ENCODE measurements at places on chromosomes 2 and 18.

GRCh38 chr2:1631292-1632001 is 112.9 kb downstream of the PXDN start:
- DNase-seq: no peak

DNA sequence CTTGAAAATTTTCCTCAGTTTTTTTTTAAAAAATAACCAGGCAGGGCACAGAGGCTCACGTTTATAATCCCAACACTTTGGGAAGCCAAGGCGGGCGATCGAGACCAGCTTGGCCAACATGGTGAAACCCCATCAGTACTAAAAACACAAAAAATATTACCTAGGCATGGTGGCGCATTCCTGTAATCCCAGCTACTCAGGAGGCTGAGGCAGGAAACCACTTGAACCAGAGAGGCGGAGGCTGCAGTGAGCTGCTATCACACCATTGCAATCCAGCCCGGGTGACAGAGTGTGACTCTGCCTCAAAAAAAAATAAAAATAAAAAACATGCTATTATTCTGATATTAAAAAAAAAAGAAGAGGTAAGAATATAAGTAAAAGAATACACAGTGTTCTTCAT is 191.0 kb downstream of the ZEB2 start:
- DNase-seq: no peak

DNA sequence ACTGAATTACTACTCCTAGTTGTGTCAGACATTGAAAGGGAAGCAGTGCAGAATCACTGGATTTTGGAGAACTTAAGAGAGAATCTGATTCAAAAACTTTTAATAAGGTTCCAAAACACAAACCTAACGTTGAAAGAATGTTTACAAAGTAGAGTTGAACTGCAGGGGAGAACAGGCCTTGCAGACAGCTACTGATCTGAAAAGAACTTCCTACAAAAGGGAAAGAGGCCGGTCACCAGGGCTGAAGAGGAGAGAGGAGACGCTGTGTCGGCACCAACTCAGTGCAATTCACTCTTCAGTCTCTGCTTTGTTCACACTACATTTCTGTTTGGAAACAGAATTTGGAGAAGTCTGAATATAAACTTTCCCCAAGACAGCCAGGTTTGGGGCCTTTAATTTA is 124.0 kb downstream of the GAREM1 start:
- no peak for DNase-seq

DNA sequence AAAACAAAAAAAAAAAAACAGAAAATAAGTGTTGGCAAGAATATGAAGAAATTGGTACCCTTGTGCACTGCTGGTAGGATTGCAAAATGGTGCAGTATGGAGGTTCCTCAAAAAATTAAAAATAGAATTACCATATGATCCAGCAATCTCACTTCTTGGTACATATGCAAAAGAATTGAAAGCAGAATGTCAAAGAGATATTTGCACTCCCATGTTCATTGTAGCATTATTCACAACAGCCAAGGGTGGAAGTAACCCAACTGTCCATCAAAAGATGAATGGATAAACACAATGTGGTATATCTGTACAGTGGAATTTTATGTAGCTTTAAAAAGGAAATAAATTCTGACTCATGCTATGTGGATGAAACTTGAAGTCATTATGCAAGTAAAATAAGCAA is 72.8 kb upstream of the POU3F3 start:
- DNase-seq: no peak

DNA sequence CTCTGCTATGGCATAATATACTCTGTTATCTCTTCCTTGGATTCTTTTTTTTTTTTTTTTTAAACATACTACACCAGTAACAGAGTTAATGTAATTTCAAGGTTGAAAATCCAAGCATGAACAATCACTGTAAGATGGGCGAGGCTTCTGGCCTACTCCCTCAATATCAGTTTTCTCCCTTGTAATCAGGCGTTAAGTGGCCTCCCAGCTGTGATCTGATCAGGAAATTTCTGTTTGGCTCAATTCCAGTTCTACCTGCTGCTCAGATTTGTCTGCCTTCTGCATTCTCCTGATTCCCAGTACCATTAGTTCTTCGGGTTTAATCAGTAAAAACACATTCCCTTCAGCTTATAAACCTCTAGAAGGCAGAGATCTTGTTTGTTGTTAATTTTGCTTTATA is 18.6 kb downstream of the PRKD3 start:
- DNase-seq: peak; percentile 14

DNA sequence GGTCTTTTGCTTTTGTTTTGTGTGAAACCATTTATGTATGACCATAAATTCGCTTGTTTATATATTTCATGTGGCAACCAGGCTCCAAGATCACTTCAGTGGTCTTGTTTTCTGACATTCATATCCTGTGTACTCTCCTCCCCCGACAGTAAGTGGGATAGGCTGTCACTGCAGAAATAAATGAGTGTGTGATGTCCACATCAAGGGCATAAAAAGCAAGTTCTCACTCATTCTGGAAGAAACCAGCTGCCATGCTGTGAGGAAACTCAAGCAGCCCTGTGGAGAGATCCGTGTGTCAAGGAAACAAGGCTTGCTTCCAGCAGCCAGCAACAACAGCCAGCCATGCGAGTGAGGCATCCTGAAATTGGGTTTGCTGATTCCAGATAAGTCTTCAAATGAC is 39.2 kb upstream of the GNAL start:
- DNase-seq: no peak

GRCh38 chr2:65377556-65378192 is 54.7 kb downstream of the SPRED2 start:
- DNase-seq: no peak

DNA sequence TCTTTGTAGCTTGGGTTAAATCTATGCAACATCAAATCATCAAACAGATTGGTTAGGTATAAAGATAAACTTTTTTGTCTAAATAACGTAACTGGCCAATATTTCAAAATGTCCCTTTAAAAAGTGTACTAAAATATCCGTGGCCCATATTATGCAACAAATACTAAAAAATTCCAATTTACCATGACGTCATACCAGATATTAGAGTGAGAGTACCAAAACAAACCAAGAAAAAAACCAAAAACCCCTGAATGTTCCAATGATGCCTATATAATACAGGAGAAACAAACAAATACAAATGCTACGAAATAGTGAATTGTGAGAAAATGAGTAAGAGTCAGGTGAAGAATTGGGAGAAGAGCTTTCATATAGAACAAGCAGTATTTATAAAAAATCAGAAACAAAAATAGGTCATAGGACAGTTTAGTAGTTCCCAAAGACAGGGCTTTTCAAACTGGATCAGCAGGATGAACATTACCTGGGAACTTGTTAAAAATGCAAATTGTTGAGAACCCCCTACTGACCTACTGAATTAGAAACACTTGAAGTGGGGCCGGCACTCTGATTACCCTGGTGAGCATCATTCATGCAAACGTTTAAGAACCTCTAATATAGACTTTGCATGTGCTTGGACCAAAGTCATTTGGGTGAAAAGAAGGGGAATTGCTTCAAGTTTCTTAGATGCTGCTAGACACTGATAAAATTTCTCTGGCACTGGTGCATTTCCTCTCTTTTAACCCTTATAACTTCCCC is 753.7 kb downstream of the DSC3 start:
- DNase-seq: no peak

Data from DMS 273 treated with DMSO at 0.1 percent for 48 hours (cell line).